ENCODE measurements at places on chromosomes 3 and 15.

- DNase-seq, result no peak
These were observed 100.2 kb downstream of the CNTN4 start for GRCh38 chr3:2198776-2199279.

GRCh38 chr3:136844724-136845123 lies 17.3 kb upstream of the NCK1 start:
- DNase-seq, result no peak

DNA sequence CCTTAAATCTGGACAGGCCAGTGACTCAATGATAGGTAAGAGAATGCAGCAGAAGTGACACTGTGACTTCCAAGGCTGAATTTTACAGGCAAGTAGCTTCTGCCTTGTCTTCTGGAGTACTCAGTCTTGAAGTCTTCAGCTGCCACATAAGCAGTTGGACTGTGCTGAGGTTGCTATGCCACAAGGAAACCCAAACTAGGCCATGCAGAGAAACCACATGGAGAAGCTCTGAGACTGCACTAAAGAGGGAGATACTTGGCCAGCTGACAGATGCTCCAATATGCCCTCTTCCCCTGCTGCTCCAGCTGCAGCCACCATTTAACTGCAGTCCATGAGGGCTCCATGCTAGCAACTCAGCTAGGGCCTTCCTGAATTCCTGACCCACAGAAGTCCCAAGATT lies 119.4 kb upstream of the GADL1 start:
- peak; percentile 30 for DNase-seq

DNA sequence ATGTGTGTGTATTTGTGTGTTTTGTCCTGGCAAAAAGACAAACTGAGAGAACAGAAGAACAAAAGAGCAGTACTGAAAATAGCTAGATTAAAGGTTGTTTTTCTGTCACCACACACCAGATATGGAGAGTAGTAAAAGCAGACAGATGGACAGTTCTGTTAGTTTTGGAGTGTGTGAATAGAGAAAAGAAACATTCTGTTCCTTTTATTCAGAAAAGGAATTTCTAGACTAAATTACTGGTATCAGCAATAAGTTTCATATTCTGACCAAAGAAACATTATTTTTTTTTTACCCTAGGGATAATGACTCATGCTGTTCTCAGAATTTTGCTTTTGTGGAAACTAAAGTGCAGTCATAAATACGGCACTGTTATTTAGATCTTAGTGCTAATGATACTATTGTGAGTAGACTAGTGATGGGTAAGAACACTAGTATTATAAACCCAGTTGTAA lies 32.9 kb downstream of the PIK3CA start:
- DNase-seq, result peak; percentile 32

GRCh38 chr3:31947671-31948091 lies 33.4 kb downstream of the OSBPL10 start:
- no peak for DNase-seq

- peak; percentile 82 for DNase-seq
These were observed 181.5 kb upstream of the ICE2 start for GRCh38 chr15:60660290-60661051.

GRCh38 chr15:95290176-95290974 lies 1040.1 kb upstream of the NR2F2 start:
- DNase-seq, result no peak

- no peak for DNase-seq
These were observed 50.2 kb downstream of the VGLL4 start for GRCh38 chr3:11593318-11594034.

- no peak for DNase-seq
These were observed 14.2 kb upstream of the SPATA12 start for GRCh38 chr3:57046101-57046765.

DNA sequence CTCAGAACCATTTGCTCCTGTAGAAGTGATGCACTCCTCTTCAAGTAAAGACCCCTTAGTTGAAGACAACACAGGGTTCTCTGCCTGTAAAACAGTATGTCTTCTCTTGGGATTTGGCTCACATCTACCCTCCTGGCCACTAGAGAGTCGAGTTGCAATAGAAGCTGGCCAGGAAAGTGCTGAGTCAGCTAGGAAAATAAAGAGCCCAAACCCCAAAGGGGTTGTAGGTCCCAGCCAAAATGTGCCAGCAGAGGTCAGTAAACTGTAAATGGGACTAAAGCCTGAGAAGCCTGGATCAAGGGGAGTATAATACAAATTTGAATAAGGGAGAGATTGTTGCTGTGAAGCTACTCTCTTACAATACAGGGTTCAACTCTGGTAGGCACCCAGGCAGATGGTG lies 37.2 kb upstream of the THBS1 start:
- no peak for DNase-seq

- DNase-seq, result peak; percentile 43
These were observed 1.1 kb downstream of the HHATL start for GRCh38 chr3:42701371-42702065.

DNA sequence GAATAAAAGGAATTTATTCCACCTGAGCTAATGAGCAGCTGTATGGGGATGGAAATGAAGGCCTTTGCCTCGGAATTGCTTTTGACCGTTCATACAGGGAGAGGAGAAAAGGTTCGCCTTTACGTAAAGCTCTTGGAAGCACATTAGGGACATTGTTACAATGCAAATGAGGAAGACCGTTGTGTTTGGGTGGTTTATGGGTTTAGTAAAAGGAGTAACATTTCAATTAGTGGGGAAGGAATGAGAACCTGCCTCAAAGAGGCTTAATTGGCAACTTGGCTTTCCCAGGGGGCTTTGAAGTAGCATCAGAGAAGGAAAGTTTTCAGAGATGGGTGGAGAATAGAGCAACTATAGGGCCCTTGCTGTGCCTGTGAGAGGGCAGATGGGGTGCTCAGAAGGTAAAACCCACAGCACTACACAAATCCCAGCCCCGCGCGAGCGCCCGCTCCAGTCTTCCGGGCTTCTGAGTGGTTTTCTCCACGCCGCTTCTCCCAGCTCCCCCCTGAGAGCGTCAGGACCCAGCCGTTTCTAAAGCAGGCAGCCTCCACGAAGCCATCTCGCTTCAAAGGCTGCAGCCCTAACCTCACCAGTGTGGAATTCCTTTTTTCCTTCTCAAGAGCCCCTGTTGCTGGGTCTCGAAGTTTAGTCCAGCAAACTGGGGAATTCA lies 192.0 kb upstream of the HES1 start:
- DNase-seq, result no peak

DNA sequence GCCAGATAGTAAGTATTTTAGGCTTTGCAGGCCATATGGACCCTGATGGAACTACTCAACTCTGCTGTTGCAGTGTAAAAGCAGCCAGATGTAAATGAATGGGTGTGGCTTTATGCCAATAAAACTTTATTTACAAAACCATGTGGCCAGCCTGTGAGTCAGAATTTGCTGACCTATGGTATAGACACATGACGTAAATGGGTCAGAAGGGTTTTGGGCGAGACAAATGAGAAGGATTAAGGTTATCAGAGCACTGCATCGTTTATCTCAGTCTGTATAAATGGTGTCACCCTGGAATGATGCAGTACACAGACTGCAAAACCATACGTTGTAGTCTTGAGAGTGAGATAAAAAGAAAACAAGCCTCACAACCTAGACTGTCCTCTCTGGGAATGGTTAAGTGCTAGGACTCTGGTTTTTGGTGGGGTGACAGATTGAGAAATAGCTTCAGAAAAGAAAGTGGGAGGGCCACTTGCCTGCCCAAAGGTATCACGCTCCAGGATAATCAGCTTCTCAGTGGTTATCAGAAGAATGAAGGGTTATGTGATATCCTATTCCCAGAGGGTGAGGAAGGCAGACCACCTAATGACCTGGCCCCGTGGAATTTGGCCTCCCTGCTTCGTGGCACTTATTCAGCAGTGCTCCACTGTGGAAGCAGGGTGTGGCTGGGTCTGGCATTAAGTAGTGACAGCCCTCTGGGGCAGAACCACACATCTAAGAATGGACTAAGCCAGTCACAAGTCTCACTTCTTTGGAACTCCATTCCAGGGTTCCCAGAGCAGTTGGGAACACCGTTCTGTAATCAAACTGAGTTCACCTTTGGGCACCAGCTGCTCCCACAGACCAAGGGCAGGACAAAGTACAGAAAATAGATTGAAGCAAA lies 46.1 kb downstream of the ABHD5 start:
- DNase-seq, result no peak

GRCh38 chr15:62275831-62276230 lies 110.7 kb upstream of the C2CD4B start:
- DNase-seq, result no peak

DNA sequence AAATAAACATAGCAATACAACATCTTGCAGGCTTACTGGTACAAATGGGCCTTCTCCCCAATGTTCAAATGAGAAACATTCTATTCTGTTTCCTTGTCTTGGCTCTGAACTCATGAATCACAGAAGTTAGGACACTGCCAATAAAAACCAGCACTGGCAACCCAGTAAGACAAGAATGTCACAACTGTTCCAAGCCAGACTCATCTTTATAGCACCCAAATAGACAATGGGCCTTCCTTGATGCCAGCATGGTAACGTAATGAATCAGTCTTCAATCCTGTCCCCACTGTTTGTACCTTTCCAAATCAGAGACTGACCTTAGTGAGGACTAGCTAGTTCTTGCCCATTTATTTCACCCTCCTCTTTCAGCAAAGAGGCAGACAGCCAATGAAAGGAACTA lies 14.1 kb upstream of the RPS17 start:
- no peak for DNase-seq

DNA sequence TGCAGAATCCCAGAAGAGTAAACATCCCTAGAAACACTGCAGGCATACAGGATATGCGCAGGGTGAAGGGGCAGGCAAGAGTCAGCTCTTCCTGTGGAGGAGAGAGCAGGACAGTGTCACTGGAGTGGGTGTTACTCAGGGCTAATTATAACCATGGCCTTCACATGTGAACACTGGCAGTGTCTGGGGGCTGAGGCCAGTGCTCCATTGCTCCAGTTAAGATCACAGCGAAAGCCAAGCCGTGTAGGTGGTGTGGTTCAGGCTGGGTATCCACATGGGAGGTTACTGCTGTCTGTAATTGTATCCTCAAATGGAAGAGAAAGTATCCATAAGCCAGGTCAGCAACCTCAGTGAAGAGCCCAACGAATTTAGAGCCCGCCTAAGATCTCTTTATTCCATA lies 84.6 kb downstream of the MESD start:
- DNase-seq, result no peak

- no peak for DNase-seq
These were observed 2.8 kb upstream of the ISG20 start for GRCh38 chr15:88636050-88636449.

- DNase-seq, result no peak
These were observed 198.0 kb downstream of the ALCAM start for GRCh38 chr3:105564546-105565288.

DNA sequence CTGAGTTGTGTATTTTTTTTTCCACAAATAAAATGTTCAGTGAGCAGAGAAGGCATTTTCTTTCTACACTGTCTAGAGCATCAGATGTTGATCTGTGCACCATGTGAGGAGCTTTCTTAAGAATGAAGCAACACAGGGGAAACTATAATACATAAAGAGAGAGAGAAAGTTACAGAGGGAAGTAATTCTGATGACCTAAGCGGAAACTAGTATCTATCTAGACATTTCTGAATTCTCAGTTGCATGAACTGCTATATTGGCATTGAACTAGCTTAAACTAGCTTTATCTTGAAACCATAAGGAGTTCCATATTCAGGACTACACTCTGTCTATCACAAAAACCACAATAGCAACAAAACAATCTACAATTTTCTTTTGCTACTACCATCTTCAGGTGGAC lies 822.4 kb downstream of the VGLL3 start:
- DNase-seq, result no peak

- DNase-seq, result no peak
These were observed 53.5 kb downstream of the TLE3 start for GRCh38 chr15:70044168-70044567.

DNA sequence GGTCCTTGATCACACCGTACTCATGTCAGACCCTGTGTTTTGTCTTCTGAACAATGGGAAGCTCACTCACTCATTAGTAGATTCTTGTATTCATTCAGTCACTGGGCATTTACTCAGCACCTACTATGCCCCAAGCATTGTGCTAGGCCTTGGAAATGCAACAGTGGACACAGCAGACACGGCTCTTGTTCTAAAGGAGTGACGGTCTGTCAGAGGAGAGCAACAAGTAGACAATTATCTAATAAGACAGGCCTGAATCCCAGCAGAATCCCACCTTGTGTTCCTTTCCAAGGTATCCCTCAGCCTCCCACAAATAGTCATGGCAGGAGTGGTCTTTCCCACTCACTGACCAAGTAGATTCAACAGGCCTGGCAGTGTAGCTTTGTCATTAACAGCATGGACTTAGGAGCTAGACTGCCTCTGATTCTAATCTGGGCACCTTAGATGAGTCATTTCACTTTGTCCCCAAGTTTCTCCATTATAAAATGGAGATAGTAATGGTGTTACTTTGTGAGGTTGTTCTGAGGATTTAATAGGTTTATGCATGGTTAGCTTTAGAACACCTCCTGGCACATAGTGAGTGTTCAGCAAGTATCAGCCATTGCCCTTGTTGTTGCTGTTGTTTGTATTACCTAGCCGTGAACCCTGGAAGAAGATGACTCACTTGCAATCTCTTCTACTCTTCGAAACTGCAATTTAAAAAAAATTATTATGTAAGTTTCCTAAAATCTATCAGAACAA lies 69.1 kb downstream of the SSUH2 start:
- no peak for DNase-seq

DNA sequence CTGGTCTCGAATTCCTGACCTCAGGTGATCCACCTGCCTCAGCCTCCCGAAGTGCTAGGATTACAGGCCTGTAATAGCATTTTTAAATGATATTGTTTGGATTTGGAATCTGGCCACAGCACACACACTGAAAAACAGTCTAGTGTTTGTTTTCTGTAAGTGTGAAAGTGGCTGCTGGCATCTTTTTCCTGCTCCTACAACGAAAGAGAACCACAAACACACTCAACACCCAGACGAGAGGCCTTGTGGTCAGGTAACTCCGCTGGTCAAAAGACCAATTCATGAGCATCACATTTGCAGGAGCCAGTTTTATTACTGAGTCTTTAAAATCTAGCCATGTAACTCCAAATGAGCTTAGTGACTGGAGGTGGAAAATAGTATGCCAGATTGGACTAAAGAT lies 50.2 kb downstream of the IMPG2 start:
- DNase-seq, result no peak

Data from MV-4-11 (cell line).